ENCODE measurements at places on chromosomes 12 and 14.

GRCh38 chr12:55745361-55746173 is 2.6 kb downstream of the GDF11 start:
- no peak for DNase-seq

- DNase-seq, result no peak
Measured at GRCh38 chr14:75138492-75138891, 11.6 kb upstream of the NEK9 start.

DNA sequence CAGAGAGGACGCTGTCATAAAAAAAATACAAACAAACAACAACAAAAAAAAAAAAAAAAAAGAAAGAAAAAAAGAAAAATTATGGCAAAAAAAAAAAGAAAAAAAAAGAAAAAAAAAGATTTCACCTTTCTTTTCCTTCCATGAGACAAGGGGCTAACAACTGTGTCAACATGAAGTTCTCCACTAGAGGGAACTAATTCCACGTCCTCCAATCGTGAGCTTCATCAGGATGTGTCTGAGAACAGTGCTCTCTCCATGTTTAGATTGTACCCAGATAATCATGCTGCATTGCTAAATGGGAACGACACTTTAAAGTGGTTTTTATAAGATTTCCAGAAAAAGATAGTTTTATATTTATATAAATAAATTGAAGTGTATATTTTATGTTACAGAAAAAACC is 96.2 kb upstream of the PTPRB start:
- peak; percentile 63 for DNase-seq

GRCh38 chr14:60815371-60815770 is 80.8 kb downstream of the MNAT1 start:
- no peak for DNase-seq

DNA sequence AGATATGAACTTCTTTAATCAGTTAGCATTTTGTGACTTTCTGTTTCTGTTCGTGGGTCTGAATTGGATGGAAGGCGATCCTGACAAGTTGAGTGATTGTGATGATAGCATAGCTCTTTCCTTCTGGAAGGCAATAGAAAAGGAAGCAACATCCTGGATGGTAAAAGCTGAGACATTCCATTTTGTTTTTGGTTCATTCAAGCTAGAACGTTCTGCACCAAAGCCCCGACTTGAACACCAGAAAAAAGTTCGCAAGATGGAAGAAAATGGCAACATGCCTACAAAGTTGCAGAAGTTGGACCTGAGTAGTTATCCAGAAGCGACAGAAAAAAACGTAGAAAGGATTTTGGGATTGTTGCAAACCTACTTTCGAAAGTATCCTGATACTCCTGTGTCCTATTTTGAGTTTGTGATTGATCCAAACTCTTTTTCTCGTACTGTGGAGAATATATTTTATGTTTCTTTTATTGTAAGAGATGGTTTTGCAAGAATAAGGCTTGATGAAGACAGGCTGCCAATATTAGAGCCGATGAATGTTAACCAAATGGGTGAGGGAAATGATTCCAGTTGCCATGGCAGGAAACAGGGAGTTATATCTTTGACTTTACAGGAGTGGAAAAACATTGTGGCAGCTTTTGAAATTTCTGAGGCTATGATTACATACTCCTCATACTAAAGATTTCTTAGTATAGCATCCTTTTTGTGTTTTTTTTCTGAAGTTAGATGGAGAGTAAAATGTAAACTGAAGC is 896 bp downstream of the EID3 start:
- no peak for DNase-seq

GRCh38 chr12:49698619-49699545 is 8.3 kb downstream of the FMNL3 start:
- no peak for DNase-seq

DNA sequence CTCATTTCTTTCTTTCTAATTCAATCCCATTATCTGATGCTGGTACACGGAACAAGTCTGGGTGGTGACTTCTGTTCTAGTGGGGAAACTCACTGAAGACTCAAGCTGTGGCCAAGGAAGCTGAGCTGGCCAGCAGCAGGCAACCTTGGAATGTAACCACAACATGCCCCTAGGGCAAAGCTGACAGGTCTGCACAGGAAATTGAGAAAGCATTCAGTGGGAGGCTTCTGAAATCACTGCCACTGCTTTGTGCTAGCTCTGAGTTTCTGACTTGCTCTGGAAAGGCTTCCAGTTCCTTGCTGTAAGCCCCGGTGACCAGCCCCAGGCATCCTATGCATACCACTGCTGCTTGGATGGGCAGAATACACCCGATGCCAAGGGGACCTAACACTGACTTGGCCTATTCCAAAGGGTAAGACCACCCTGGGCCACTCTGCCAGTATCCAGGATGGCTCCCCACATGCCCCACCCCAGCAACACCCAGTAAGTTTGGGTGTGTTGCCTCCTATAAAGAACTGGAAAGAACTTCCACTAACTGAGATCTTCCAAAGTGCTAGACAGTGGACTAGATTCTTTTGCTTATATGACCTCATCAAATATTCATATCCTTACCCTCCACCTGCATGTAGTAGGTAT is 84.5 kb upstream of the CDKN3 start:
- peak; percentile 85 for DNase-seq
